ENCODE measurements at places on chromosomes 2 and 18. TPM values are rescaled to one million over a fixed set of nuclear protein-coding genes. Genes with fewer than 3 reads are reported as not detected.

The ABCG5 gene
- not detected for total RNA-seq

The DYNAP gene
- not detected for total RNA-seq

The APCDD1 gene
- 13.3 TPM for total RNA-seq

The AQP12A gene
- total RNA-seq: not detected

The SERPINB10 gene
- not detected for total RNA-seq

The ZSWIM2 gene
- total RNA-seq: not detected

The FOXD4L1 gene
- not detected for total RNA-seq

The TTC27 gene
- total RNA-seq: 7.1 TPM

The GEN1 gene
- total RNA-seq: 1.8 TPM

The KIAA2012 gene
- total RNA-seq: not detected

The KCNG3 gene
- total RNA-seq: not detected

The BOLL gene
- total RNA-seq: not detected

The UGT1A9 gene
- total RNA-seq: not detected

The MAP2 gene
- 14.4 TPM for total RNA-seq

The ASAP2 gene
- total RNA-seq: 20.3 TPM

The INPP4A gene
- total RNA-seq: 9.9 TPM

The SANBR gene
- 0.94 TPM for total RNA-seq

The SLC30A3 gene
- not detected for total RNA-seq

The C2orf72 gene
- total RNA-seq: 0.70 TPM

The EFHD1 gene
- total RNA-seq: 1.1 TPM

The LCT gene
- total RNA-seq: not detected

The KCNIP3 gene
- 22.5 TPM for total RNA-seq

The CYTIP gene
- total RNA-seq: not detected

The FZD7 gene
- total RNA-seq: 10.3 TPM

The POTEC gene
- not detected for total RNA-seq

The NAT8 gene
- not detected for total RNA-seq
